ENCODE measurements at places on chromosomes 3 and 15.

GRCh38 chr3:180295811-180296210 lies 259.1 kb upstream of the PEX5L start:
- DNase-seq, result no peak

DNA sequence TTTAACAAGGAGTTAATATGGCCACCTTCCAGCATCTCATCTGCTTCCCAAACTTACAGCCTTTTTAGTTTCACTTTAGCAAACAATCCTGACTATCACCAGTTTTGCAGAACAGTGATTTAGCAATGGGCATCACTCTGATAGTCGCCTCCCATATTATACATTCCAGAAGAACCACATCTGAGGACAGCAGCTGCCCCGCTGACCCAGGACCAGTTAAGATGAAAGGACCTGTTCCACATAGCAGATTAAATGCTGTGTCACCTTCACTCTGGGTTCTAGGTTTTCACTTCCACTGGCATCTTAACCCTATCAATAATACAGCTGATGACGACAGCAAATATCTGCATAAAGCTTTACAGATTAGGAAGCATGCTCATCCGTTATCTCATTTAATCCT lies 99.8 kb downstream of the TRIM69 start:
- DNase-seq, result no peak

DNA sequence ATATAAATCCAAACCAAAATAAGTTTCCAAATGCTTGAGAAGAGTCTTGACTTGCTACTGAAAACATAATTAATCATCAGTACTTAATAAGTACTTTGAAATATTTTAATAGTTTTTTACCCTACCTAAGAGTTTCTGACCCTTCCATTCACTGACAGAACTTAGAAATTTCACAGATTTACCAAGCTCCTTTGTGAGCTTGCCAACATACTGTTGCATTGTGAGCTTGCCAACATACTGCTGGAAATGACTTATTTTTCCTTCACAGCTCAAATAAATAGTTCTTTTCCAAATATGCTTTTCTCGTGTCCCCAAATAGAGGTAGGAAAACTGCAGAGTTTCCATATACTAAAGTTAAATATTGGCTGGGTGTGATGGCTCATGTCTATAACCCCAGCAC lies 9.6 kb upstream of the AADAC start:
- DNase-seq, result no peak

- no peak for DNase-seq
These were observed 47.0 kb upstream of the TRPM1 start for GRCh38 chr15:31148297-31149087.

GRCh38 chr3:27632431-27633223 lies 89.5 kb downstream of the EOMES start:
- peak; percentile 53 for DNase-seq

DNA sequence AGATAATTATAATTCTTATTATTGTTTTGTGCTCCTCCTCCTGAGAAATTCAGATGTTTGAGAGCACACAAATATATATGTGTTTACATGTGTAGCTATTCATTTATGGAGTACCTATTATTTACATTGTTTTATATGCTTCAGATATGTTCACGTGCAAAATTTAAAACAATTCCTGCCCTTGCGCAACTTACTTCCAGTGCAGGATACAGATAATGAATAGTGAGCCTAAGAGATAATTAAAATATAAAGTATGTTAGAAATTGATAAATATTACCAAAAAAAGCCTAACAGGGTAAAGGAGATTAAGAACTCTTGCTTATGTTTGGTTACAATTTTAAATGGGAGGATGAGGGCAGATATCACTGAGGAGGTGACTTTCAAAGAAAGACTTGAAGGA lies 81.7 kb upstream of the DPH6 start:
- no peak for DNase-seq

GRCh38 chr3:37531066-37531720 lies 330.5 kb upstream of the CTDSPL start:
- DNase-seq, result no peak

GRCh38 chr3:169769287-169770181 lies at the start of gene ACTRT3:
TSS of gene ACTRT3 (minus strand) at chr3:169769561. CDS start at chr3:169769520, 41 bp downstream.
- DNase-seq, result peak; percentile 70

- DNase-seq, result no peak
These were observed 87.2 kb downstream of the PRICKLE2 start for GRCh38 chr3:64138046-64138445.

DNA sequence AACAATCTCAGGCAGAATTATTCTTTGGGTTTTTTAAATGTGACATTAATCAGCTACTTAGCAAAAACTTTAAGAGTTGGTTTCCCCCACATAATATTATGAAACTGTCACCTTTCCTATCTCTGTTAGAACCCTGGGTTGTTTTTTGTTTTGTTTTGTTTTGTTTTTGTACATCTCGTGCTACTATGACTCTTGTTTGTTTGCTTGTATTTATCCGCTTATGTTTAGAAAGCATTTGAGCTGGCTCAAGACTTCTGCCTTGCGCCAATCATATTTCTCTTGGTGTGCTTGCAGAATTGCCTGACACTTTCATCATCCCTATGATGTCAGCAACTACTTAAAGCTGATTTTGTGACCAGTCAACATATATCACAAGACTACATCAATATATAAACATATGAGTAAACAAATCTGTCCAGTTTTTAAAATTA lies 116.9 kb downstream of the DCLK3 start:
- no peak for DNase-seq

- DNase-seq, result no peak
These were observed 215.3 kb upstream of the RARB start for GRCh38 chr3:25212736-25213135.

DNA sequence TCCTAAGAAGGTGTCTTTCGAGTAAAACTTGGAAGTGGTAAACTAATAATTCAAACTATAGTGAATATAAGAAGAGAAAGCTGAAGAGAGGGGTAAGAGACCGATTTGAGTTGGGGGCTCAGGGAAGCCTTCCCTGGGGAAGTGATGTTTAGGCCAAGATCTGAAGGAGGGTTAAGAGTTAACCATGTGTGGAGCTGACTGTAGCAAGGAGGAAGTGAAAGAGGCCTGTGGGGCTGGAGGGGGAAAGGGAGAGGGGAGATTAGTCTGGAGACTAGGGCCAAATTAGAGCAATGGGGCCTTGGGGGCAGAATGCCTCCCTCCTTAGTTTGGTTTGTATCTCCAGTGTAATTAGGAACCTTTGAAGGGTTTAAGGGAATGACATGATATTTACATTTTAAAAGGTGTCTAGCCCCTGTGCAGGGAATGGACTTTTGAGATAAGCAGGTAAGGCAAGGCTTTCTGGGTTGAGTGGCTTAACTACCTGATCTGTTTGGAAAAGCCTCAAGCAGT lies 2.2 kb downstream of the ZNF592 start:
- peak; percentile 22 for DNase-seq

- no peak for DNase-seq
These were observed 13.6 kb upstream of the DAG1 start for GRCh38 chr3:49456466-49456865.

GRCh38 chr3:72234391-72234790 lies 449.4 kb upstream of the PROK2 start:
- no peak for DNase-seq

DNA sequence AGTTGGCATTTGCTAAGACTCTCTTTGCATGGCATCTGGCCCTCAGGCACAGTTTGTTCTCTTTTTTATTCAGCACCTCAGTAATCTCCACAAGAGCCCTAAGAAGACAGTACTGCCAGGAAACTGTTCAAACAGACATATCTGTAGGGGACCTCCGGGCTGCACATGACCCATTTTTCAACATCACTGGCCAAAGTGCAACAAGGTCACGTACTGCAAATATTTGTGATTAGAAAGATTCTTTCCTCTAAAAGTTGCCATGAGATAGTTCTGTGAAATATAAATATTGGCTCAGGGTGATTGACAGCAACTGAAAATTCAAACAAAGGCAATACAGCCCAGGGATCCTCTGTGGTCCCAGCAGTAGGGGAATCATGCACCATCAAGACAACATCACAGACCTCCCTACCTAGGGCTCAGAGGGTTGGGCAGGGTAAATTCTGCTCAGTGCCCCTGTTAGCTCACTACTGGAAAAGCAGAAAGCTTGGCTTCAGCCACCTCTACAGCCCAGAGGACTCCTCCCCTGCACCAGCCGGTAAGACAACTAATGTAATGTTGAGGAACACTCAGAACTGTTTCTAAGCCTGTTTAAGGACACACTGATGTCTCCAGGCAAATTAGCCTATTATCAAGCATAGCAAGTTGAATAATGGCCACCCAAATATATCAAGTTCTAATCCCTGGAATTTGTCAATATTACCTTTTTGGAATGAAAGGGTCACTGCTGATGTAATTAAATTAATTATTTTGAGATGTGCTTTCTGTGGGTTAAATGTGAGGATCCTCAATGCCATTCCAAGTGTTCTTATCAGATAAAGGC lies 117.4 kb upstream of the LPP start:
- no peak for DNase-seq

DNA sequence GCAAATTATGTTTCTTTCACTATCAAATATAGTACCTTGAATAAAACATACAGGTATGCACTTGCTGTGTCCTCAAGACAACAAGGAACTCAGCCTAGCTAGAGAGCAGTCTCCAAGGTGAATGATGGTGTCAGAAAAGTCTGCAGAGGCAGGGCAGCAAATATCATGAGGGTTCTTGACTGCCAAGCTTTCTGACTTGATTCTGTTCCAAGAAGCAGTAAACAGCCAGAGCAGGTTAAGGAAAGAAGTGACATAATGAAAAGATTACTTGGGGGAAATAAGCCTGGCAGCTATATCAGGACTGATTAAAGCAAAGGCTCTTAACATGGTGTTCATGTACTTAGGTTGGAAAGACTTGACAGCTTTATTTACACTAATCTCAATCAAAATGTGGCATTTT lies 192.2 kb upstream of the GADL1 start:
- no peak for DNase-seq

DNA sequence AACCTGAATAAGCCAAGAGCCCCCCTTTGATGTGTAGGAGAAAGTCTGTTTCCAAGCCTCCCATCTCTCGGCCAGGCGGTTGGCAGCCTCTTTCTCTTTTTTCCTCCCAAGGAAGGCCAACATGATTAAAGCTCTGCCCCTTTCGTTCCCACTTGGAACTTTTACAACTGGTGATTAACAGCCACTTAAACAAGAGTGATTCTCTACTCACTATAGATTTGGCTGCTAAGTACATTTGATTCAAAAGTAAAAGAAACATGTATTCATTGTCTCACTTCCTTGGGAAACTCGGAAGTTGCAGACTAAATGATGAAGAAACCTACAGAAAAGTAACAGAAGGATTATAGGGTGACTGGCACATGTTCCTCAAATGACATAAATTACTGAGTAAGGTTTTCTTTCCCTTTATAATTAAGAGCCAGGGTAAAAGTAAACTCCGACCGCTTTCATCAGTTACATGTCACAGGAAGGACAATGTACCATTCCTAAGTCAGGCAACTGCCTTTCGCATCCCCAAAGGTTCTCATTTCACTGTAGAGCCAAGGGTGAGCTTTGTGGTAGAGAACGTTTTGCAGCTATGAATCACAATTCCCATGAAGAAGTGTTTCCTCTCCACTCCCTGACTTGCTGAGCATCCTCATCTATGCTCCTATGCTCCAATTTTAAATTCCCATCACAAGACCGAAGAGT lies 72.7 kb downstream of the MB21D2 start:
- DNase-seq, result no peak

DNA sequence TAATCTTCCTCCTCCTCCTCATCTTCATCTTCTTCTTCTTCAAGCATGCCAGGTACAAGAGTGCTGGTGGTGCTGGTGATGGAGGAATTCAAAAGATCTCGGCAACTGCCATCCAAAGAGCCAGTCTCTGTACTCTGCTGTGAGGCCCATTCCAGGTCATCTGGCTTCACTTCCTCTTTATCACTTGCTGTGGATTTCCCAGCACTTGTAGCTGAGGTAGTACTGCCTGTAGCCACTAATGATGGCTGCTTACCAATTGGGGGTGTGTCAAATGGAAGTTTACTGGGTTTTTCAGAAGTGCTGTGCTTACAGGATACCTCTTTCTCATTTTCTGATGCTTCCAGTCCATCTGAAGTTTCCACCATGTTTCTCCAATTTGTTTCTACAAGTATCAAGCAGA lies 28.8 kb upstream of the SHC4 start:
- DNase-seq, result no peak

GRCh38 chr3:34533451-34533850 lies 735.0 kb downstream of the PDCD6IP start:
- DNase-seq, result no peak

All from activated CD4-positive, alpha-beta T cell treated with anti-CD3 and anti-CD28 coated beads, Interleukin-2, amount 50 U/mL, for 48 hours (primary cell).